ENCODE measurements at places on chromosomes 5 and 9.

DNA sequence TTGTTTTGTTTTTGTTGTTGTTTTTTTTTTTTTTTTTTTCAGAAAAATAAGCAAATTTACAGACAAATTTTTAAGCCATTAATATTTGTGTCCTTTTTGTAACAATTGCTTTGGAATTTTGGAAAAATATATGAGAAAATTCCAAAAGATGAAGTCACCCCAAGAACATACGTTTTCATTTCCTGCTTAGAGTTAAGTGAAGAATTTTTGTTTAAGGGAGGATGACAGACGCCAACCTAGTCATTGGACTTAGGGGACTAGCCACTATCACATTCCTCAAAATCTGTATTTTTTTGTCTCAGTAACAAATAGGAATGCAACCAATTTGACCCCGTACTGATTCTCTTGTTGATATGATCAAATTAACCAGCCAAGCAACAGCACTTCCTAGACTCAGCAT is 433.9 kb upstream of the SLC30A5 start:
- DNase-seq = no peak

DNA sequence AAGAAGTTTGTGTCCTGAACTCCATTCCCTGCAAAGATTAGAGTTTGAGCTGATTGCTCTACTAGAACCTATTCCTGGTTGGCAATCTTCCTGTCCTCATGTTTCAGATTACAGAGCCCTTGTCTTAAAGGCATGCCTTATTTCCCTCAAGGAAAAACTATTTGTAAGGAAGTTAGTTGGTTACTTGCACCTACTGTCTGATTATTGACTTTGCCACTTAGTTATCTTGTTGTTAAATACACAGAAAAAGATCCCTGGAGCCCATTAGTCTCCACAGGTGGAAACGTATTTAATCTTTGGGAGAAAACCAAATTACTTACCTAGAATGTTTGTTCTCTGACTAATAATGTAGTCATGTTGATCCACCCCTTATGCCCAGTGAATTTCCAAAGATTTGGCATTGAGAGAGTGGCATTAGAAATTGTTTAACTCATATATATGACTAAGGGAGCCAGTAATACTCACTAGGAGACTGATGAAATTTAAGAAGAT is 132.3 kb upstream of the ELL2 start:
- DNase-seq = no peak

DNA sequence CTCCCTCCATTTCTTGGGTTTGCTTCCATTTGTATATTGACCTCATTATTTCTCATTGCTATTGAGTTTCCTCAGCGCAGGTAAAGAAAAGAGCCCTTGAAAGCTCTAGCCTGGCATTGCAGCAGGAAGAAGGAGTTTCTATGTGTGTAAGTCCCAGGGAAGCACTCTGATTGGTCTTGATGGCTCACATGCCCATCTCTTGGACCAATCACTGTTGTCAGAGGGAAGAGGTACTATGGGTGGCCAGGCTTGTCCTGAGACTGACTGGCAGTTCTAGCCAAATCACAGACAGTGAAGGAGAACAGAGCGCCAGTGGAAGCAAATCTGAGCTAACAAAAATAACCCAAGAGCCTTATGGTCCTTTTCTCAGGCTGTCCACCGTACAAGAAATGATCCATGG is 219.0 kb downstream of the PAX5 start:
- no peak for DNase-seq

DNA sequence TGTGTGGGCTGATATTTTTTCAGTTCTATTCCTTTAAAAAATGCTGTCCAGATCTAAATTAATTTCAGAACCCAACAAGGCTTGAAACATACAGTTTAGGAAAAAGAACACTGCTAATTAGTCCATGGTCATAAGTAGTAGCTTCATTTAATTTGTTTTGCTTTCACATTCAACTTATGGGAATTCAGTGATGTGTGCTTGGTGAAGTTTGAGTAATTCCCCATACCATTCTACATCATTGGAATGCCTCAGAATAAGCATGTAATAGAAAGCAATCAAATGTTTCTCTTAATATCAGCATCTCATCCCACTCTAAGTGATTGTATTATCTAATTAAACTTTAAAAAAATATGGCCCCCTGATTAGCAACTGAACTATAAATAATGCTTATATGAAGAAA is 2.7 kb downstream of the CNTLN start:
- DNase-seq = no peak

- DNase-seq = no peak
These were observed 56.9 kb downstream of the AHRR start for GRCh38 chr5:378301-378891.

DNA sequence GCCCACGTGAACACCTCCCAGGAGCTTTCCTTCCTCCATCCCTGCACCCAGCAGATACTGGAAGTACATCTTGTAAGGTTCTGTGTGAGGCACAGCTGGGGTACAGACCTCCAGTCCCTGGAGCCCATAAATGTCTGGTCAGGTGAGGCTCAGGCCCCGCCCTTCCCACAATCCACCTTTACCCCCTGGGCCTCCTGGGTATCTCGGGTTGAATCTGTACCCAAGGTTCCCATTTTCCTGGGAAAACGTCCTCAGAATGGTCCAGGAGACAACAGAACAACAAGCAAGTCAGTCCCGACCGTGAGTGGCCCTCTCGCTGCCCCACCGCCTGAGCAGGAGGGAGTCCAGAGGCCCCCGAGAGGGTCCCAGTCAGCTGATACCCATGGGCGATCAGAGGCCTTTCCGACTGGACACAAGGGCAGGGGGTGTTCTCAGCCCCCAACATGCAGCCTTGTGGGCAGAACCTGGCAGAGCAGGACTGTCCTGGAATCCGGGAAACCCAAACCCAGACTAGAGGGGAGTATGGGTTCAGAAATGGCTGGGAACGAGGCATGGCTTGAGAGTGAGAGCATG is 4.3 kb downstream of the SPATA31E1 start:
- DNase-seq = no peak

- DNase-seq = no peak
These were observed 287.8 kb upstream of the ISL1 start for GRCh38 chr5:51095486-51095885.

DNA sequence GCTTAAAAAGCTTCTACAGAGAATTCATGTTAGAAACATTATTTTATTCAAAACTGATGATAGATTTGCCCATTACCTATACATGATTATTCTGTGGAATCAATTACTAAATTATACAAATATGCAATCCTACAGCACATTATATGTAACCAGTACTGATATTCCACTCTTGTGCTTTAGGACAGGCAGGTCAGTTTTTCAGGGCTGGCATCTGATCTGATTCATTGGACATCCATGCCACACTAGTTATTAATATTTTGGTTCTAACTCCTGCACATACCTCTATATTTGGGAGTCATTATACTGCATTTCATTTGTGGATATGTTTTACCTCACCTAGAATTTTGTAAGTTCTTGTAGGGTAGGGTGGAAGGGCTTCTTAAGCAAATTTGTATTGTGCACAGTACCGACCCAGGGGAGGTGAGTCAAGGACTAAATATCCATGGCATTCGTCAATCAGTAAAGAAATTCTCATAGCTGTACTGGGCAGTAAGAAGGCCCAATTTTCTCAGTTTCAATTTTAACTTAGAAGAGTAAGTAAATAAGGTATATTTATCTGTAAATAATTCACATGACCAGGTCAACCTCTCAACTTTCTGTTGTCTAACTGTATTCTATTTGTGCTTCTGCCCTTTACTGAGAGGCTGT is 33.5 kb downstream of the ELOVL7 start:
- no peak for DNase-seq

DNA sequence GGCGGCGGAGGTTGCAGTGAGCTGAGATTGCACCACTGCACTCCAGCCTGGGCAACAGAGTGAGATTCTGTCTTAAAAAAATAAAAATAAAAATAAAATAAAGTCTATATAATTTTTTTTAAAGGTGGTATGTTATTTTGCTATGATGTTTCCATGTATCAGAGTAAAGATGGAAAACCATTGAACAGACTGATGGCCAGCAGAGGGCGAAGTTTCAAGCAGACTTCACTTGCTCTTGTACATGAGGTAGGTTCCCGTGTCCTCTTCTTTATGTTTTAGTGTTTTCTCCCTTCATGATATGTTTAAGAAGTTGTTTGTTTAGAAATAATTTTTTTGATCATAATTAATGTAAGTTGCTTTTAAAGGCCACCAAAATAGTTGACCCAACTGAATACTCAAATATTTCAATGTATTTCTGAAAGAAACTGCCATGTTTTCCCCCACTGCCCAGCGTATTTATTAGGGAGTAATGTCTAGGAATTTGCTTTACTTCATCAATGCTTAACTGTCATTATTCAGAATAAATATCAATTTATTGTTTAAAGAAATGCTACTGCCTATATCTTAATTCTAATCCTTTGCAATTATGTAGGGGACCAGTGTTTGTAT is 146.4 kb downstream of the HACD4 start:
- peak; percentile 28 for DNase-seq

GRCh38 chr9:115777610-115778009 is 376.0 kb upstream of the PAPPA start:
- DNase-seq = no peak

DNA sequence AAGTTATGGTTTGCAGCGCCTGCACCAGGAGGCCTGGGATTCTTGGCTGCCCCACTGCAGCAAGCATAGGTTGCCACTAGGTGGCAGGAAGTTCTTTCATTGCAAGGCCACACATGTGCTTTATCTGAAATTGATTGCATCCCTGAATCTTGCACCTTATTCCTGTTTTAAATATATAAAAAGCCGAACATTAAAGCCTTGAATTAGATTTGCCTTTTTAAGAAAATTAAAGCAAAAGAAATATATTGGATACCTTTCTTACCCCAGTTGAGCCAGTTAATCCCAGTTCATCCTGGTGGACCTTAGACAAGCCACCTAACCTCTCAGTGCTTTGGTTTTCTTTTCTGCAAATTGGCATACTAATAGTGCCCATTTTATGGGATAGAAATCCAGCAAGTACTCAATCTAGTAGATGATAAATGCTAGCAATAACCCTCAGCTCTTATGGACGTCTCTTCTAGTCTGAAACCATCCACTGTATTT is 6.3 kb upstream of the TRMT10B start:
- peak; percentile 32 for DNase-seq

GRCh38 chr9:122370303-122370702 is 521 bp upstream of the PTGS1 start:
- no peak for DNase-seq

GRCh38 chr5:55899344-55899743 is 48.2 kb downstream of the IL31RA start:
- DNase-seq = no peak
